CD4-positive, alpha-beta T cell (primary cell): ENCODE measurements at places on chromosomes 16 and 17. TPM values are rescaled to one million over a fixed set of nuclear protein-coding genes. Genes with fewer than 3 reads are reported as not detected.

DNA sequence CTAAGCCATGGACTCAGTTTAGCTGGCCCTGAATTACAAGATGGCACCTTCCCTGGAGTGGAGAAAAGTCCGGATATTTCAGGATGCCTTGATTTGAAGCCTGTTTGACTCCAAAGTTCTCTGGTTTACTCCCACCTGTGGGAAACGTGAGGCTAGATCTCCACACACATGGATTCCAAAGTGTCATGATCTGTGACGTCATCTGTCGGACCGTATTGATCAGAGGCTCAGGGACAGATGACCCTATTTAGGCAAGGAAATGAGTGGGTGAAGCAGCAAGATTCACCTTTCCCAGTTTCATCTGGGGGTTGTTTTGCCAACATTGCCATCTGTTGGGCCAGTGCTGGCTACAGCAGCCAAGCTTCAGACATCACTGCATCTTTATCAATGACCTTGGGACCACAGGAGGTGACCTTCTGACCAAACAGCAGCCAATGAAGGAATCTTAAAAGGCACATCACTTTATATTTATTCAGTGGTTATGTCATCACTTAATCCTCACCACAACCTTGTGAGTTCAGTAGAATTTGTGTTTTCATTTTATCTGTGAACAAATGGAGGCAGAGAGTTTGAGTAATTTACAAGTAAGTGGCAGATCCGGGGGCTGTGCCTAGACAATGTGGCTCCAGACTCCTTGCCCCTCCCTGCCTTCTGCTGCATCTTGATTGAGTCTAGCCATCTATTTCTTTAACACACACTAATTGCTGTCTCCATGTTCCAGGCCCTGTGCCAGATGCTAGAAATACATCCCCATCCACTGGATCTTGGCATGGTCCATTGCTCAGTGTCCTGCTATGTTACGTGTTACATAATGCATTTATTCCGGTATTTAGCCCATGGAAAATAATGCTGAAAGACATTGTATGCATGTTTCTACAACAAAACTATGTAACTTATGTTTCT lies 1.5 kb upstream of the CDH13 start:
- DNase-seq = no peak

- no peak for DNase-seq
Measured at GRCh38 chr16:11389631-11390565, 44.6 kb downstream of the RMI2 start.

GRCh38 chr17:8935191-8935590 lies 30.3 kb downstream of the PIK3R5 start:
- DNase-seq = no peak

ZNF646 gene
- 14.3 TPM for total RNA-seq

ITGAD gene
- total RNA-seq = not detected

NPIPA7 gene
- total RNA-seq = 8.3 TPM

CFAP119 gene
- 2.2 TPM for total RNA-seq

ANKRD40 gene
- total RNA-seq = 22.8 TPM

USH1G gene
- not detected for total RNA-seq

DNA sequence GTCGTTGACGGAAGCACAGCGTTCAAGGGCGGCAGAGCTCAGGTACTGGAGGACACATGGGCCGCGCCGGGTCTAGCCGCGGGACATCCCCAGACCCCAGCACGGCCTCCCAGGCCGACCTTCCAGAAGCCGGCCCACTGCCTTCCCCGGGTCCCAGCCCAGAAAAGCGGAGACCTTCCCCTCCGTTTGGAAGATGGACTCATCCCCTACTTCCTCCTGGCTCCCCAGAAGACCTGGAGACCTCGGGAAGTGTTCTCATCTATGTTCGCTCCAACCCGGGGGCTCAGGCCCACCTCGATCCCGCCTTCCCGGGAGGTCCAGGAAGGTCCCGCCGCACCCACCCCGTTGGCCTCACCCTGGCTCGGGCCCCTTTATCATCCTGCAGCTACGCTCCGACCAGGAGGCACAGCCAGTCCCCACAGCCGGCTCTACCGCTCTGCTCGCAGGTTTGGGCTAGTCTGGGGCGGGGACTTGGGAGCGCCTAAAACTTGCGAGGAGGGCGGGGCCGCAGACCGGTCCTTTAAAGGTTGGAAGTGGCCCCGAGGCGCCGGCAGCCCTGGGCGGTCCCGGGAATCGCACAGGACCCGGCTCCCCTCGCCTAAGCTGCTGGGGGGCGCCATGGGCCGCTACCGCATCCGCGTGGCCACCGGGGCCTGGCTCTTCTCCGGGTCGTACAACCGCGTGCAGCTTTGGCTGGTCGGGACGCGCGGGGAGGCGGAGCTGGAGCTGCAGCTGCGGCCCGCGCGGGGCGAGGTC lies at the start of gene ALOX12:
TSS of gene ALOX12 (plus strand) at position 550 of the 756 bp plus-strand sequence. CDS start at position 619, 69 bp downstream.
- no peak for DNase-seq

DNA sequence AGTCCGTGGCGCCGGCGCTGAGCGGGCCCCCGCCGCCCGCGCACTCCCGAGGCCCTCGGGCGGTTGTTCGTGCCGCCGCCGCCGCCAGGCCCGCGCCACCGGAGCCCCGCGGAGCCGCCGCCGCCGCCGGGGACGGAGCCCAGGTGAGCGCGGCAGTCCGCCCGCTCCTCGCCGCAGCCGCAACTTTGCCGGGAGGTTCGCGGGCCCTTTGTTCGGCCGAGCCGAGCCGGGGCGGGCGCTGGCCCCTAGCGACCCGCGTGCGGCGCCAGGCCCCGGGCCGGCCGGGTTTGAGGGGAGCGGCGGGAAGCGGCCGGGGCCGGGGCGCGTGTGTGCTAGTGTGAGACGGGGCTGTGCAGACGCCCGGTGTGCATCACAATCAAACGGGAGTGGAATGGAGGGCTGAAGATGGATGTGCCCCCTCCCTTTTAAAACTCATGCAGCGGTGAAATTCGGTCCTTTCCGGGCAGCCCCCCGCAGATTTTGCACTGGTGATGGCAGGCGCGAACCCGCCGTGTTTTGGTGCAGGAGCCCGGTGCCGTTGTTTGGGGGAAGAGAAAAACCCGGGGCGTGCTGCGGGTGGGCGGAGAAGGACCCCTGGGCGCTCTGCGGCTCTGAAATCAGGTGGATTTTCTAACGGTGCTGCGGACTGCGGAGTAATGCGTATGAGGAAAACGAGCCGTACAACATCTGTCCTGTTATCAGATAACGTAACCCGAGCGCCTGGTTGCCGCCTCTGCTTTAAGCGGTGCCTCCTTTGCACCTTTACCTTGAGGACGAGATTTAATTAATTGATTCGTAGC lies 823 bp downstream of the TNRC6C start:
- DNase-seq = peak; percentile 33

SLC25A19 gene
- total RNA-seq = 11.1 TPM

EFCAB5 gene
- 0.25 TPM for total RNA-seq
